ENCODE measurements at places on chromosomes 7 and 10.
A peak's percentile ranks its signal among the peaks of the same experiment; 100 is the strongest.

DNA sequence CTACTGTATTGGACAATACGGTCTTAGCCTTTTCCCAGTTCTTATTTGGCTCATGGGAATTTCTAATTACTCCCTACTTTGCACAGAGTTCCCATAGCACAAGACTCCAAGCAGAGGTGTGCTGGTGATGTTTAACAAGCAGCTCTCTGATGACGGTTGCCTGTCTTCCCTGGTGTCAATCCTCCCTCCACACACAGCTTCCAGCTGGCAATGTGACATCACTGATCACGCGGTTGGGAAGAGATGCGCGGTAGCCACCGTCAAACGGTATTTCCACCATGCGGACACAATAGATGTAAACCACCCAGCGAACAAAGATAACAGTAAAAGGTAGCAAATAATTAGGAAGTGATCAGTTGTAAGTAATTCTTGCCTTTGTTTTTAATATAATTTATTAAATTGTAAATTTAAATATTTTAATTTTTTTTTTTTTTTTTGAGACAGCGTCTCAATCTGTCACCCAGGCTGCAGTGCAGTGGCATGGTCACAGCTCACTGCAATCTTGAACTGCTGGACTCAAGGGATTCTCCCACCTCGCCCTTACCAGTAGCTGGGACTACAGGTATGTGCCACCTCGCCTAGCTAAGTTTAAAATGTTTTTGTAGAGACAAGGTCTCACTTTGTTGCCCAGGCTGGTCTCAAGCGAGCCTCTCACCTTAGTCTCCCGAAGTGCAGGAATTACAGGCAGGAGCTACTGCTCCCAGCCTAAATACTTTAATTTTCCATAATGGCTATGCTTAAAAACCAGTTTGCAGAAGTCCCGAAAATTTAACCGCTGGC, 36.3 kb upstream of the IL15RA start:
- H3K36me3 ChIP-seq: no peaks in the 10 kb centered on the region
- H3K4me1 ChIP-seq: no peaks in the 10 kb centered on the region
- H3K4me3 ChIP-seq: peak overlapping the region; percentile 6
- H3K27me3 ChIP-seq: peaks cover 3% of the 10 kb centered on the region
- no peak for DNase-seq

DNA sequence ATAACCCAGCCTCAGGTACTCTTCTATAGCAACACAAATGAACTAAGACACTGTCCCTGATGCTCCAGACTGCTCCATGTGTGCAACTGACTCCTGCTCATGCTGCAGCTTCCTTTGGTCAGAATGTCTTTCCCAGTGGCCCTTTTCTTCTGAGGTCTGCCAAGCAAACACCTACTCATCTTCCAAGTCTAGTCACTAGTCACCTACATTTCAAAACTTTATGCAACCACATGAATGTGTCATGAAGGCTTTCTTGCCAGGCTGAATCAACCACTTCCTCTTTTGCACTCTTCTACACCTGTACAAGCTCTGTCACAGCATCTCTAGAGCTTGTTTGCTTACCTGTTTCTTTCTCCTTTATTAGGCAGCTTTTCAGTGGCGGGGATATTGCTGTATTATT, 75.8 kb downstream of the LSMEM1 start:
- no peaks in the 10 kb centered on the region for H3K4me1 ChIP-seq
- no peak overlapping the region for H3K4me3 ChIP-seq
- no peaks in the 10 kb centered on the region for H3K36me3 ChIP-seq

DNA sequence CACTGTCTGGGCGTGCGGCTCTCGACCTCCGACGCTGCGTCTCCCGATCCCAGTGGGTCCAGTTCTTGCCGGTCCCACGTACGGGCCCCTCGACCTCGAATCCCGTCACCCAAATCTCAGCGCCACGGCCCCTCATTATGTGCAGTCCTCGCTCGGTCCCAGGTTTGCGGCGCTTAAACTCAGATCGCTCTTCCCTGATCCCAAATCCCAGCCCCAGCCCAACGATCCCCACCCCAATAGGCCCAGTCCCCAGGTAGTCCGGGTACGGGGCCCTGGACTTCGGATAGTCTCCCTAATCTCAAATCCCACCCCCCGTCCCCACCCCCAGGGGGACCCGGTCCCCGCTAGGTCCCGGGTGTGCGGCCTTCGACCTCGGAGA, 666 bp downstream of the HNRNPF start:
- no peaks in the 10 kb centered on the region for H3K27me3 ChIP-seq
- H3K27ac ChIP-seq: peak overlapping the region; percentile 95
- H3K4me1 ChIP-seq: peaks cover 32% of the 10 kb centered on the region
- H3K4me3 ChIP-seq: peak overlapping the region; percentile 69
- no peak for DNase-seq

DNA sequence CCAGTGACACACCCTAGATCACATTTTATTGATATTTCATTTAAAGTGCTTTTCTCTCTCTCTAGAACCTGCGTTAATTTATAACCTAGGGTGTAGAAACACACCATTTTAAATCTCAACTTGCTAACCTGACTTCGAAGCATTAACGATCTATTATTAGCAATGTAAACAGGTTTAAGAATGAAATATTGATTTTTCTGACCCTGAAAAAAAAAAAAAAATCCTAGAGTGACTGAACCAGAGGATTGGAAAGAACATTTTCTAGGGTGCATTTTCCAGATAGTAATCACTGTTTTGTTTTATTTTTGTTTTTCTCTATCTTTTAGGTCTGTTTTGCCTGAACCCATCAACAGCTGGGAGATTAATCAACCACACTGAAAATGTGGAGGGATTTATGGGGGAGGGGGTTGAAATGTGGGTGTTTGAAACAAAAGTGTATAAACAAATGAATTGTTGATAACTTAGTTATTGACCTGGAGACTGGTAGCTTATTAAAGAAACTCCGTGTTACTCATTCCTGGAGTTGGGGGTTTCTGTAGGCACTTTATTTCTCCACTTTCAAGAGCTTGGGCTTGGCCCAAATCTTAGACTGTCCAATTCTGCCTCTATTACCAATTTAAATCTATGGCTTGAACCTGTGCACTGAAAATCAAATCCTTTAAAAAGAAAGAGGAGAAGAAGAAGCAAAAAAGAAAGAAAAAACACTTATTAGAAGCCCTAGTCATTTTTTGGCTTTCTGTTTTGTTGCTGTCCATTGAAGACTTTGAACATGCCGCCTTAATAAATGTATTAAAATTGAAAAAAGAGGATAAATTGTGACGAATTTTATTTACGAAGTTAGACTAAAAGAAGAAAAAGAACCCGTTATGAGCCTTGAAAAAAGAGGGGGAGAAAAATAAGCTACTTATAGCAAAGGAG, 2.8 kb downstream of the HOXA2 start:
- H3K4me1 ChIP-seq: peaks cover 24% of the 10 kb centered on the region
- H3K27ac ChIP-seq: no peak overlapping the region
- H3K27me3 ChIP-seq: no peaks in the 10 kb centered on the region
- no peak for DNase-seq

- no peaks in the 10 kb centered on the region for H3K27me3 ChIP-seq
- no peak overlapping the region for H3K27ac ChIP-seq
- H3K4me1 ChIP-seq: no peaks in the 10 kb centered on the region
- no peaks in the 10 kb centered on the region for H3K36me3 ChIP-seq
Observed at GRCh38 chr10:105751688-105752087, 1110.6 kb downstream of the SORCS3 start.

GRCh38 chr10:1268831-1269230, 212.6 kb downstream of the WDR37 start:
- no peaks in the 10 kb centered on the region for H3K27me3 ChIP-seq
- DNase-seq: no peak
- H3K4me1 ChIP-seq: no peaks in the 10 kb centered on the region
- no peak overlapping the region for H3K27ac ChIP-seq
- H3K4me3 ChIP-seq: no peak overlapping the region

DNA sequence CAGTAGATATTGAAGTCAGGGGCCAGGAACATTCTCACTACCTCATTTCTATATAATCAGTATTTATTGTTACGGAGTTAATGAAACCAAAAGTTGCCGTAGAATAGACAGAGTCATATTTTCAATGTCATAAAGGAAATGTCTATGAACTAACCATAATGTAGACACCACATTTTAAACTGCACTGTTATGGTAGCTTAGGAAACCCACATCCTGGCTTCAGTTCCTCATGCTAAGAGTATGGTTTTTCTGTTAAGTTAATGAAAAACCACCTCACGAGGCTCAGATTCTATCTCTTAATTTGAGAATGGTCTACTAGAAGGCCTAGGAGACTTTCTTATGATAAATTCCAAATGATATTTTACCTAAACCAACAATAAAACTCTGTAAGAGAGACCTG, 166.5 kb downstream of the TMEM26 start:
- H3K27me3 ChIP-seq: no peaks in the 10 kb centered on the region
- H3K27ac ChIP-seq: no peak overlapping the region
- H3K4me1 ChIP-seq: peaks cover 11% of the 10 kb centered on the region
- H3K36me3 ChIP-seq: no peaks in the 10 kb centered on the region

DNA sequence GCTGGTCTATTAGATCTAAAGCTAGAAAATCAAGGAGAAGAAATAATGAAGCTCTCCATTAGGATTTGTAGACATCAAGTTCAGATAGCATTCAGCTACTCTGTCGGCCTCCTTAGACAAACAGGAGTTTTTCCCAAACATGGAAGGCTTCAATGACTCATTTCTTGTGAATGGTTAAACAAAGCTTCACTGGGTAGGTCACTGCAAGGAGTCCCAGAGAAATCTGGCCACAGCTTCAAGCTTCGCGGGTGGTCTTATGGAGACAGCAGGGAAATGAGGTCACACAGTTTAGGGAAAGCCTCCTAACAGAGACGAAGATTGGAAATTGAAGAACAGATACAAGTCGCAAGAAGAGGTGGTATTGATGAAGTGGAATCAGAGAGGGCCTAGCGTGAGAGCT, 22.6 kb upstream of the LRRC72 start:
- H3K36me3 ChIP-seq: no peaks in the 10 kb centered on the region
- no peak for DNase-seq
- no peaks in the 10 kb centered on the region for H3K4me1 ChIP-seq
- no peak overlapping the region for H3K27ac ChIP-seq
- H3K4me3 ChIP-seq: no peak overlapping the region

DNA sequence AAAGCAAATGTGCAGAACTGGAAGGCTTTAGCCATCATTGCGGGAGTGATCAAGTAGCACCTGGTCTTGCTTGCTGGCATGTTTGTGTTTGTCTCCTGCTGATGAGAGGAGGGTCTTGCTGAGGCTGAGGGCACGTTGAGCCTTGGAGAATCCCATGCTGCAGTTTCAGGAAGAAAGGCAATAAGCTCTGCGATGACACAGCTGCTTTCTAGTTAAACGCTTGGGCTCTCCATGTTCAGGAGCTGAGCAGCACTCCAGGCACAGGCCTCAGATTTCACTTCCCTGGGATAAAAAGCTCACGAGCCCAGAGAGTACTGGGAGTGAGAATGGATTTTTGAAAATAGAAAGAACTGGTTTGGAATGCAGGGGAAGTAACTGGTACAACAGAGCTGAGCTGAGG, 100.8 kb downstream of the LRRC18 start:
- no peak overlapping the region for H3K4me3 ChIP-seq
- no peaks in the 10 kb centered on the region for H3K4me1 ChIP-seq
- no peaks in the 10 kb centered on the region for H3K36me3 ChIP-seq
- no peak overlapping the region for H3K27ac ChIP-seq

DNA sequence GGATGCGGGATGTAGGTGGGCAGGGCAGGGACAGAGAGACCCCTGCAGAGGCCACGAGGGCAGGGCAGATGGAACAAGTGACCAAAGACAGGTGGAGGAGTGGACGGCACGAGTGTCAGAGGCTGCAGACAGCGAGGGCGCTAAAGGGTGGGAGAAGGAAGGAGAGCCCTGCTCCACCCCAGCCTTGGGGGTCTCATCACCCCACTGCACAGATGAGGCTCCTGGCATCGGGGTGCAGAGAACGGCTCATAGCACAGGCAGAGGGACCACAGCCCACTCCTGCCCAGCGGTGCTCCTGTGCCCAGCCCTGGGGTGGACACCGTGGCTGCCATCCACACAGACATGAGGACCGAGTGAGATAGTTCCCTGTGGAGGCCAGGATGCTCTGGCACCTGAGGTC, 2.2 kb upstream of the LAT2 start:
- no peak overlapping the region for H3K27ac ChIP-seq
- no peaks in the 10 kb centered on the region for H3K4me1 ChIP-seq

DNA sequence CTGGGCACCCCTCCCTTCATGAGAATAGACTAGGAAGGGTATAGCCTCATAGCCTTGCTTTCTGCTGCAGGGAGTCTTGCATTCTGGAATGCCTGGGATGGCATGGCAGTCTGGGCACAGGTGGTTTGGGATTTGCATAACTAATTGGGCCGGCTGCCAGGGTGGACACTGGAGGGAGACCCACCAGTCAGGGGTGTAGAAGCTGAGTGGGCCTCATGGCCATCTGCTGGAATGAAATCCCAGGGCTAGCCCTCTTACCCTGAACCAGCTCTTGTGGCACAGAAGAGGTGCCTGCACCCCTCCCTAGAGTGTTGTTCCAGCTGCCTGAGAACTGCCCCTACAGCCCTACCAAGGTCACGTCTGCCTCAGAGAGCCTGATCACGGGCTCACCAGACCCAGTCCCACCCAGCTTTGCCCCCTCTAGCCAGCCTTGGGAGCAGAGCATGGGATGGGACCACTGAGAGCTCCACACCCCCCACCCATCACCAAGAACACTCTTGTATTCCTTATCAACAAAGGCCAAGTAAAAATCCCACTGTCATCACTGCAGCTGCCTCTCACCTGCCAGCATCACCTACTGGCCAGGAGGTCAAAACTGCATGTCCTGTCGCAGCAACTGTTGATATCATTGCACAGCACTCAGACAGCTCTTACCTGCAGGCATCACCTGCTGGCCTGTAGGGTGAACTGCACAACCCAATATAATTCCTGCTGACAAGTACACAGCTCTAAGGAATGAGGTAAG, 148.9 kb downstream of the ZEB1 start:
- no peaks in the 10 kb centered on the region for H3K4me1 ChIP-seq
- H3K27ac ChIP-seq: no peak overlapping the region
- H3K27me3 ChIP-seq: no peaks in the 10 kb centered on the region
- no peak overlapping the region for H3K4me3 ChIP-seq

DNA sequence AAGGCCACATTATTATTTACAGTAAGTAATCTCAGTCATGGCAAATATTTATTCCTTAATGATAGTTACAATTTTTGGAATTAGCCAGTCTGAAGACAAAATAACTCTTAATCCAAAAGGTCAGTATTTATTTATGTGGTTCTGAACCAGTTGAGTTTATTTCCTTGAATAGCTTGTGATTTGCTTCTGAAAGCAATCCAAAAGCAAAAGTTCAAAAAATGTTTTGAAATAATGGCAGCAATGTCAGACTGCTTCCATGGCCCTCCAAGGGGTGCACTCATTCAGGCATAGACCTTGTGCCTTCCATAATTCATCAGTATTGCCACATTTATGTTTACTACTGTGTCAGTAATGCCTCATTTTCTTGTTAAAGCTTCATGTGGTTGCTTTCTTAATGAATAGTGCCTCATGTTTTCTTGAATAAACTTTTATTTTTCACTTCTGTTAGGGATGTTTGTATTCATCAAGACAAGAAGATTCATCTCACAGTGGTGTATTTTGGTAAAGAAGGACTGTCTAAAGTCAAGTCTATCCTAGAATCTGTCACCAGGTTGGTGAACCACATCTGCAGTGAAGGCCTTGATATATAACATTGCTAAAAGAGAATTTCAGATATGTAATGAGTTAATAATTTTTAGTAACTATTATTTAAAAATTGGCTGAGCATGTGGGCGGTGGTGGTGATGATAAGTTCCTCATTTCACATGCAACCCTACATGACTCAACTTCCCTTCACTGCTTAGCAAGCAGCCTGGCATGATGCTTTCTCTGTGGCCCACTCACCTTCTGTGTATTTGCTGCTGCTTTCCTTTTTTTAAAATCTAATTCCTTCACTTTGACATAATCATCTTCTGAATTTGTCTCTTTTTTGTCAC, 22.0 kb downstream of the CSGALNACT2 start:
- no peak overlapping the region for H3K27ac ChIP-seq
- no peaks in the 10 kb centered on the region for H3K27me3 ChIP-seq
- H3K4me1 ChIP-seq: peaks cover 16% of the 10 kb centered on the region
- no peak for DNase-seq
- H3K36me3 ChIP-seq: no peaks in the 10 kb centered on the region
